ENCODE measurements at places on chromosomes 5 and 9.

DNA sequence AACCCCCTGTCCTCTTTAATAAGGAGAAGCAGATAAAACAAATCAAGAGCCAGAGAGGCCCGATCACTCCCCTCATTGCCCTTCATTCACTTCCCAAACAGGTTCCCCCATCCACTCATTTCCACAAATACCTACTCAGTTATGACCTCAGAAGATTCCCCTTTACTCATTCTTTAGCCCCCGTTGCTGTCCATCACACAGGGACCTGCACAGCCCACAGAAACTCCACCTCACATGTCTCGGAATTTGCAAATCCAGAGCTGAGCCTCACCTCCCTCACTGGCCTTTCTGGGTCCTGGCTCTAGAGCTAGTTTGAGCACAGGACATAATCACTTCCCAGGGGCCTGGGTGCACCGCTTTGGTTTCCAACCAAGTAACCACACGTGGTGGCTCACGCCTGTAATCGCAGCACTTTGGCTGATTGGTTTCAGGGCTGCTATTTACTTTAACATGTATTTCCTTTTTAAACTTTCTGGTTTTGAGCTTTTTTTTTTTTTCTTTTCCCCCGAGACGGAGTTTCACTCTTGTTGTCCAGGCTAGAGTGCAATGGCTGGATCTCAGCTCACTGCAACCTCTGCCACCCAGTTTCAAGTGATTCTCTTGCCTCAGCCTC is 17.8 kb downstream of the ATP6V0E1 start:
- no peak for DNase-seq

GRCh38 chr9:106324053-106324585 is 538.8 kb upstream of the ZNF462 start:
- DNase-seq = no peak

GRCh38 chr9:33750307-33750838 is 45.0 kb upstream of the PRSS3 start:
- DNase-seq = no peak

DNA sequence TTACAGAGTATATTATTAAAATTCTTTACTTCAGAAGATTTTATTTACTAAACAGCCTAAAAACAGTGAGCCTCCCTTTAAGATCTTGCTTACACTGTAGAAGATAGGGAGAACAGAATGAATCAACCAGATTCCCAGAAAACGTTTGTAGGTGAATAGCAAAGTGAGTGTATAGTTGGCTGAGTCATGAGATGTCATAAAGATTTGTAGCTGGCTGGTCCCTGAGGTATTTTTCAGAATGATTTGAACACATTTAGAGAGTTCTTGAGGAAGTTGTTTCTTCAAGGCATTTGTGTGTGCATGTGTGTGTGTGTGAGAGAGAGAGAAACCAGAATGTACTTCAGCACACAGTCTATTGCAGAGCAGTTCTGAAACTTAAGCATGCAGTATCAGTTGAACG is 159.4 kb upstream of the PRR16 start:
- no peak for DNase-seq

GRCh38 chr9:35691334-35691650 is 1.6 kb upstream of the TPM2 start:
- no peak for DNase-seq

GRCh38 chr5:176796411-176796810 is 13.9 kb upstream of the UNC5A start:
- no peak for DNase-seq

- DNase-seq = no peak
Measured at GRCh38 chr5:159010661-159011442, 88.9 kb downstream of the EBF1 start.

GRCh38 chr5:167576126-167576525 is 715.3 kb upstream of the WWC1 start:
- DNase-seq = no peak

DNA sequence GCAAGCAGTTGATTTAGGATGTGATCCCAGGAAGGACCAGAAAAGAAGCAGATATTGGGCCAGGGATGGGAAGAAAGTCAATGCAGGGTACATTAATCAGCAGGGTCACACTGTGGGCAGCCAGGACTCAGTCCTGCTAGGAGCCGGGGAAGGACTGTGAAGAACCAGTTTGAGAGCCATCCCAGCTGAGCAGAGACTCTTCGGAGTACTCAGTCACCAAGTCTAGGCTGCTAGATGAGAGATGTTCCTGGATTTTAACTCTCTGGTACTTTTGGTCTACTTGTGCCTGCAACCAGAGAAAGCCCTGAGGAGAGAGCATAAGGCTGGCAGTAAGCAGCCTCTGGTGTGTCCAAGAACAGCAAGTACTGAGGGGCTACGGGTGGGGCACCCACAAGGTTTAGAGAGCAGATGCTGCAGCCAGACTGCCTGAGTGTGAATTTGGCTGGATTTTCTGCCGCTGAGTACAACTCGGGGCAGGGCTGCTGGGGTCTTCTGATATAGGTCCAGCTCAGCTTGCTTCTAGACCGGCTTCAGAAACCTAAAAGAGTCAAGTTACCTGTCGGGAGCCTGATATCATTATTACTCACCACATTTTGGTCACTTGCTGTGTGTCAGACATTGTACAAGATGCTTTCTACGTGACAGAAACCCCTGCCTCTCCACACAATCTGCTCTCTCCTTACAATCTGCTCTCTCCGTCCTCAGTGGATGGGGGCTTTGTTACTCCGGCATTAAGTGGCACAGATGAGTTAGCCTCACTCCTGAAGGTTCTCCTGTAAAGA is 250.2 kb upstream of the GAS1 start:
- DNase-seq = no peak

GRCh38 chr9:137138058-137138721 is 764 bp upstream of the GRIN1 start:
- DNase-seq = no peak

DNA sequence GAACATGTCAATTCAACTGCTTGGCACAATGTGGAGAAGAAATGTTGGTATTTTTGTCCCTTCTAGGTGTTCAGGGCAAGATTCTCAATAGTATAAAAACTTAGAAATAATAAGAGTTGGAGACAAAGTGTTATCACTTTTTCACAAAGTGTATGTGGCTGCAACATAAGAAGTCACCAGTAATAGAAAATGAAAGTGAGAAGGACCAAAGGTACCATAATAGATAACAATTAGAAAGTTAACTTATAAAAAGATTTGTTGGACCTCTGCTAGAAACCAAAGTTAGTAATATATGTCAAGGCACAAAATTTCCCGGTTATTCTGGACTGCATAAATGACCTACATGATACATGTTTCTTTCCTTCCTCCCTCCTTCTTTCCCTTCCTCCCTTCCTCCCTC is 1535.3 kb downstream of the EFNA5 start:
- DNase-seq = no peak

GRCh38 chr5:76691467-76692273 is 24.3 kb upstream of the F2R start:
- DNase-seq = no peak

DNA sequence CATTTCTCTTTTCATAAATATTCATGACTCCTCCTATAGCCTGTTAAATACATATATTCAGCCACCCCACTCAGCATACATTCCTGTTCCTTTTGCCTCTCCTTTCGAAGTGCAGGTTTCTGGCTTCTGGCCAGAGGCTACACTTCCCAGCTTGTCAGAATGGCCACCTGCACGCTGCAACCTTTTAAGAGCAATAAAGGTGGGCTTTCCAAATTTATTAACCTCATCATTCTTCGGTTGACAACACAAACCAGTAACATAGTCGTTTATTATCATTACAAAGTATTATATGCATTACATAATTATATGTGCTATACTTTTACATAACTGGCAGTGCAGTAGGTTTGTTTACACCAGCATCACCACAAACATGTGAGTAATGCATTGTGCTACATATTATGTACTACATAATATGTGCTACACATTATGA is 16.5 kb upstream of the TMEM171 start:
- no peak for DNase-seq

- no peak for DNase-seq
Measured at GRCh38 chr9:113901221-113901688, 25.1 kb downstream of the ZNF618 start.

DNA sequence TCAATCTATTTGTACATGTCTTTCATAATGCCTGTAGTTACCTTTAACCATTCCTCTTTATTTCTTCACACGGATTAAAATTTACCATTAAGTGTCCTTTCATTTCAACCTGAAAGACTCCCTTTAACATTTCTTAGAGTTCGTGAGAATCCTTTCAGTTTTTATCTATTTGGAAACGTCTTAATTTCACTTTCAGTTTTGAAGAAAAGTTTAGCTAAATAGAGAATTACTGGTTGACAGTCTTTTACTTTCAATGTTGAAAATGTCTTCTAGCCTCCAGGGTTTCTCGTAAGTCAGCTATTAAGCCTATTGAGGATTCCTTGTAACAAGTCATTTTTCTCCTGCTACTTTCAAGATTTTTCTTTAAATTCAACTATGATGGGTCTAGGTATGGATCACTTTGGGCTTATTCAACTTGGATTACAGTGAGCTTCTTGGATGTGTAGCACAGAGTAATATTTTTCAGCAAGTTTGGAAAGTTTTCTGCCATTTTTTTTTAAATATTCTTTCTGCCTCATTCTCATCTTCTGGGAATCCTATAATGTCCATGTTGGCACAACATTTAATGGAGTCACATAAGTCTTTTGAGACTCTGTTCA is 48.5 kb downstream of the RFX3 start:
- DNase-seq = no peak

DNA sequence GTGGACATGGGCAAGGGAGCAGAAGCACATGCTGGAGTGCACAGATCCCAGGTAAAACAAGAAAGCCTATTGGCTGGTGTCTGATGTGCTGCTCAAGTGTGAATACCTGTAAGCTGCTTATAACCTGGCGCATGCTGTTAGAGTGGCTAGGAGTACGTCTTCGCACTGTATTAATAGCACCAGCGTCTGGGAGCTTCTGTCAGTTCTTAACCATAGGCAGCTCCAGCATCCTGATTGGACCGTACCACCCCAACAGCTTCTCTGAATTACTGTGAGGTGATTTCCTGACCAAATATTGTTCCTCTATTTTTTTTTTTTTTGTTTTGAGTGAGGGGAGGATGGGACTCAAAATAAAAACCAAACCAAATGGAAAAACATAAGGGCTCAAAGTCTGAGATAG is 987.6 kb downstream of the PTPRD start:
- DNase-seq = no peak

- DNase-seq = no peak
Measured at GRCh38 chr5:94314460-94315131, 303.8 kb downstream of the KIAA0825 start.

- DNase-seq = no peak
Measured at GRCh38 chr5:104247260-104247659, 684.7 kb upstream of the NUDT12 start.

DNA sequence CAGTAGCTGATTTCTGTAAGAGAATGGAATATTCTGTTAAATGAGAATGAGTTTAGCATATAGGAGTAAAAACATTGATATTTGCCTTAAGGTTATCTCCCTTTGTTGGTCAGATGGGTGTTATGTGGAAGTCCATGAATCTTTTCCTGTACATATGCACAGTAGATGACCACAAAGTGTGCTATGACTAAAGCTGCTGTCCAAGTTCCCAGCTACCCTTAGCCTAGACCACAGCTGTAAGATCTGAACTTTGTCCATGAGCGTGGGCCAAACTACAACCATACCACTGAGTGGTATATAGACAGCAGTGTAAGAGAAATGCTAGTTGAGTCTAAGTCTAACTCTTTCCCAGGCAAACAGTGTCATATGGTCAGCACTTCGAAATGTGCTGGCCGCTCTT is 48.8 kb downstream of the CD180 start:
- no peak for DNase-seq

- DNase-seq = no peak
Measured at GRCh38 chr9:98049288-98050072, 7.1 kb upstream of the NANS start.

- DNase-seq = no peak
Measured at GRCh38 chr5:16970826-16971225, 34.7 kb upstream of the MYO10 start.

DNA sequence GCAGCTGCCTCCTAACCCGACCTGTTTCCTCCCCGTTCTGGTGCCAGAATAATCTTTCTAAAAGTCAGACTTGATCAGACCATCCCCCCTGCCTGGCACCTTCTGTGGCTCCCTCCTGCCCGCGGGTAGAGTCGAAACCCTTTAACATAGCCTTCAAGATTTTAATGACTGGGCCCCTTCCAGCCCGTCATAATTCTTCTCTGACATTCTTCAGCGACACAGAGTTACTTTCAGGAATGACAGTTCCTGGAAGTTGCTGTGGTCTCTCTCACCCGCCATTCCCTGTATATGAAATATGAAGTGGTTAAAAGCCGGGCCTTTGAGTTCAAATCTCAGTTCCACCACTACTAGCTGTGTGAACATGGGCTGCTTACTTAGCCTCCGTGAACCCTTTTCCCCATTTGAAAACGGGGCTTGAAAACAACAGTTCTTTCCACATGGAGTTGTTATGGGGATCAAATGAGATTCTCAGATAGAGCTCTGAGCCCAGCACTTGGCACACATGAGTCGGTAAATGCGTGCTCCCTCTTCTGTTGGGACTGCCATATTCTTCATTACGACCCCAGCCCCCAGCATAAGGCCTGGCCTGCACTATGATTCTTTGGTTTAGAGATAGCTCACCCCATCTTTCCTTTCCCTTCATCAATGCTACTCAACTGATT is 737 bp downstream of the NANS start:
- DNase-seq = no peak

GRCh38 chr9:35658968-35659220 is 802 bp downstream of the CCDC107 start:
- no peak for DNase-seq

GRCh38 chr9:86983249-86983619 is 35.9 kb upstream of the GAS1 start:
- DNase-seq = no peak

DNA sequence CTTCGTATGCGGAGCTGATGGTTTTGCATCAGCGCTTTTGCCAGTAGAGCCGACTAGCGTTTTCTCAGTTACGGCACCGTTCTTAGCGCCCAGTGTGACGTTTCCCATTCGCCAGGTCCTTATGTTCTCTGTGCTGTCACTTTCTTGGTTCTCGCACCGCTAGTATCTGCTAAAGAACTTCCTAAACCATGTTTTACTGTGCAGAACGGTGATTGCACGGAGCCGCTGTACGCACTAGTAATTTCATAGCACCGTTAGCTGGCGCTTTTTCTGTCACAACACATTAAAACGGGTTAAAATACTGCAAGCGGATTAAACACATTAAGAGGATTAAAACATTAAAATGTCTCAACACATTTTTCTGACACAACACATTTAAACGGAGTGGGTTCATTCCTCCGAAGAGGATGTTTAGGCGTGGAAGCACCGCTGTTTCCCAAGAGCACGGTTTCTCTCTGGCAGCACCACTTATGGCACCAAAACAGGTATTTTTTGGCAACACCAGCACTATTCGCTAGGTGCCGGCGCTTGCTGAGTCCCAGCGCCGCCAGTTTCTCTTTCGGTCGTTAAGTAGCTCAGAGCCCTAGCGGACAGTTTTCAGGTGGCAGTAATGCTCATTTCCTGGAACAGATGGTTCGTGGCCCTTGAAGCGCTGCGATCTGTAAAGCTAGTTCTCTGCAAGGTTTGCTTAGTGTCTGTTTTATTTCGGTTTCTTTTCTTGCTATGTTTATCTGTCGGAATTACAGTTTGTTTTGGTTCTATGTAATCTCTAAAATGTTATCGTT is 20.3 kb downstream of the ANXA2R start:
- peak; percentile 80 for DNase-seq

GRCh38 chr9:88476491-88477271 is 58.3 kb upstream of the NXNL2 start:
- peak; percentile 43 for DNase-seq

GRCh38 chr5:136191304-136192014 is 1.5 kb downstream of the SMIM32 start:
- DNase-seq = no peak

- DNase-seq = no peak
Measured at GRCh38 chr9:114806526-114806900, 674 bp upstream of the TNFSF15 start.
